ENCODE measurements at places on chromosomes 3 and 15. TPM values are rescaled to one million over a fixed set of nuclear protein-coding genes. Genes with fewer than 3 reads are reported as not detected.

DNA sequence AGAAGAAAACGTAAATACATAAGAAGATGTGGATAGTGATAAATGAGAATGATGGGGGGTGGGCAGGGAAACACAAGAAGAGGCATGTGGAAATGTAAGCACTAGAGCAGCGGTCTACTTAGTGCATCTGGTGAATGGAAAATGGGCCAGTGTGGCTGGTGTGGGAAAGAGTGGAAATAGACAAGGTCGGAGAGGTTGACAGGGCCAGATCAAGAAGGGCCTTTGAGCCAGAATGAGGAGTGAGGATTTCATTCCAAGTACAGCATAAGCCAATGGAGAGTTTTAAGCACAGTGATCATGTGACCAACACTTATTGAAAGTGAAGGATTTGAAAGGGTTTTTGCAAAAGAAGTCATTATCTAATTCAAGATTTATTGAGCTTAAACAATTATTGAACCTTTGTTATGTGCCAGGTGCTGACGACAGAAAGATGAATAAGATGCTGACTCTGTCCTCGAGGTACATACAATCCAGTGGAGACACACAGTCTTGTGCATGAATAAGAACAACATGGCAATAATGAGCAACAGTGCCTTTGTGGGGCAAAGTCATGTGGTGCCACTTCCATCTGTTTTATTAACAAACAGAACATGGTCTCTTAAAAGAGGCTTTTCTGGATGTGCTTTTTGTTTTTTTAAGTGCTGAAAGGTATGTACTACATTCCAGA lies 124.1 kb downstream of the MFSD1 start:
- H3K27ac ChIP-seq, result no peak overlapping the region
- no peaks in the 10 kb centered on the region for H3K4me1 ChIP-seq
- no peaks in the 10 kb centered on the region for H3K36me3 ChIP-seq
- H3K4me3 ChIP-seq, result no peak overlapping the region
- no peaks in the 10 kb centered on the region for H3K27me3 ChIP-seq

GRCh38 chr3:38805004-38805403 lies 11.0 kb downstream of the SCN10A start:
- DNase-seq, result no peak
- H3K4me1 ChIP-seq, result no peaks in the 10 kb centered on the region
- H3K27ac ChIP-seq, result no peak overlapping the region
- H3K4me3 ChIP-seq, result no peak overlapping the region
- no peaks in the 10 kb centered on the region for H3K27me3 ChIP-seq
- no peaks in the 10 kb centered on the region for H3K36me3 ChIP-seq

DNA sequence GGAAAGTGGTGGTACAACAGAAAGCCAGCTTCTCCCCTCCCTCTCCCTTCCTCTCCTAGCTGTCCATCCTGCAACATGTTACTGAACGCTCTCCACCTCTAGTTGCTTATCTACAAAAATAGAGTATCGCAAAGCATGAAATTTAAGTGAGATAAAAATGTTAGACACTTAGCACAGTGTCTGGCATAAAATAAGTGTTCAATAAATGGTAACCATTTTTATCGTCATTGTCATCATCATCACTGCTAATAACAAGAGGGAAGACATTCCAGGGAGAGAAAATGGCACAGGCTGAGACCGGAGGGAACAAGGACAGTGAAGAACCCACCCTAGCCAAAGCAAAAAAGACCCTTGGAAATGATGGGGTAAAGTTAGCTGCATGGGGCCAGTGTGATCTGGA lies 38.7 kb upstream of the SKOR1 start:
- peaks cover 29% of the 10 kb centered on the region for H3K36me3 ChIP-seq
- no peaks in the 10 kb centered on the region for H3K27me3 ChIP-seq

DNA sequence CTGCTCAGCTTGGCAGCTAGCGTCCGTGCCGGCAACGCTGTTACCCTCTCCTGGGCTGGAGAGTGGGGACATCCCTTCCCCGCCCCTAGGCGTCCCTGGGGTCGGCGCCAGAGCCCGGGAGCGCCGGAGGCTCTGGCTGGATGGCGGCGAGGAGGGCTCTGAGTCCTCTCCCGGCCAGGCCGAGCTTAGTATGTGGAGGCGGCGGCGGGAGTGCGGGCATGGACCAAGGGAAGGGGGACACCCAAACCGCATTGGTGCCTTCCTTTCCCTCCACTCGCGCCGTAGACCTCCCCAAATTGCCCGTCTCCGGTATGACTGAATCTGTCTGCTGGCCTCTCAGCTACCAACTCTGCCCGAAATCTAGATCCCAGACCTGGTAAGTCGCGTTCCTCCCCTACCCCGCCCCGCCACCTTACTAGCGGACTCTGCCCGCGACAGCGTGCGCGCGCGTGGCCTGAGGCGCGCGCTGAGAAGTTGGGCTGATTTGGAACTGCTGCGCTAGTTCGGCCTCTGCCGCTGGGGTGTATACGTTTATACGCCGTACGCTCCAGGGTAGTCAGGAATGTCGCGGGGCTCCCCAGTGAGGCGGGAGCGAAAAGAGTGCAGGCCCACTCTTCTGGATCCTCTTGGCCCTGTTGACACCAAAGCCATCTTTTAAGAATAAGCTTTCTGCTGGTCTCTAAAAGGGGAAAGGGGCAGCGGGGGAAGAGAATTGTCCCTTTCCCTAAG lies 12.2 kb downstream of the ZIC1 start:
- H3K27ac ChIP-seq, result no peak overlapping the region
- H3K27me3 ChIP-seq, result peaks cover 100% of the 10 kb centered on the region
- no peak for DNase-seq
- H3K4me1 ChIP-seq, result peaks cover 32% of the 10 kb centered on the region
- H3K4me3 ChIP-seq, result peak overlapping the region; percentile 36

DNA sequence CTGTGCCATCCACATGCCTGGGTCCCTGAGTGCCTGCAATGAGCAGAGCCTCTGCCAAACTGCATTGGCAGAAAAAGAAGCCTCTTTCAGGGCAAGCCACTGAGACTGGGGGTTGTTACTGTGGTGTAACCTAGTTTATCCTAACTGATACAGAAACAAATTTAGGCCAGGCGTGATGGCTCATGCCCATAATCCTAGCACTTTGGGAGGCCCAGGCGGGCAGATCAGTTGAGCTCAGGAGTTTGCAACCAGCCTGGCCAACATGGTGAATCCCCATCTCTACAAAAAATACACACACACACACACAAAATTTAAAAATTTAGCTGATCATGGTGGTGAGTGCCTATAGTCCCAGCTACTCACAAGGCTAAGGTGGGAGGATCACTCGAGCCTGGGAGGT lies 221.6 kb downstream of the TBC1D2B start:
- no peaks in the 10 kb centered on the region for H3K36me3 ChIP-seq
- H3K4me3 ChIP-seq, result no peak overlapping the region
- no peaks in the 10 kb centered on the region for H3K4me1 ChIP-seq
- no peak overlapping the region for H3K27ac ChIP-seq
- peaks cover 48% of the 10 kb centered on the region for H3K27me3 ChIP-seq

DNA sequence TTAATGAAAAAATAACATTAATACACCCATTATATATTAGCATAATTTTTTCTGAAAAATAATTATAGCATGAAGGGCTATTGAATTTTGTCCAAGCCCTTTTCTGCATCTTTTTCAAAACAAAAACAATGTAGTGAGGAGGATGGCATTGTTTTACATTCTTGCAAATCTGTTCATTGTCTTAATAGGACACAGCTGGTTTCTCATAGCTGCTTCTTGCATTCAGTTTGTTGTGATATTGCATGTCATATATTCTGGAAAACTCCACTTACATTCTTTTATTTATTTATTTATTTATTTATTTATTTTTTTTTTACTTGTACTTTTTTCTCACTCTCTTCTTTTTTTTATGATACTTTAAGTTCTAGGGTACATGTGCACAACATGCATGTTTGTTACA lies 107.4 kb downstream of the NR1D2 start:
- H3K27ac ChIP-seq, result no peak overlapping the region
- no peaks in the 10 kb centered on the region for H3K27me3 ChIP-seq
- H3K36me3 ChIP-seq, result no peaks in the 10 kb centered on the region
- H3K4me1 ChIP-seq, result peaks cover 7% of the 10 kb centered on the region
- no peak for DNase-seq

GRCh38 chr3:140546649-140547048 lies 131.2 kb upstream of the TRIM42 start:
- no peak overlapping the region for H3K4me3 ChIP-seq
- H3K4me1 ChIP-seq, result no peaks in the 10 kb centered on the region
- H3K27me3 ChIP-seq, result no peaks in the 10 kb centered on the region
- DNase-seq, result no peak
- no peaks in the 10 kb centered on the region for H3K36me3 ChIP-seq

DNA sequence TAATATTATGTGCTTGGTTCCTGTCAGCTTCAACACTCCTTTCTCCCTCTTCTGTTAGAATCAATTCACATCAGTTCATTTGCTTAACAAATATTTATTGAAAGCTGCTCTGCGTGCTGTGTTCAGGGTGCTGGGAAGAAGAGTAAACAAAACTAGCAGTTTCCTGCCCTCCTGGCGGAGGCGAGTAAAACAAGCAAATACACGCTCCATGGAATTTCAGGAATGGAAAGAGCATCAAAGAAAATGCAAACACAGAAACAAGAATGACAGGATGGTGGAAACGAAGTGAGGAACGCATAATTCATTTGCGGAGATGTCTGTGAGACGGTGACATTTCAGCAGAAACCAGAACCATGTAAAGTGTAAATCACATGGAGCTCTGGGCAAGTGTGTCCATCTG lies 49.4 kb upstream of the SPTSSB start:
- DNase-seq, result no peak
- H3K27ac ChIP-seq, result no peak overlapping the region
- H3K27me3 ChIP-seq, result no peaks in the 10 kb centered on the region
- H3K36me3 ChIP-seq, result no peaks in the 10 kb centered on the region
- H3K4me1 ChIP-seq, result peaks cover 18% of the 10 kb centered on the region

DNA sequence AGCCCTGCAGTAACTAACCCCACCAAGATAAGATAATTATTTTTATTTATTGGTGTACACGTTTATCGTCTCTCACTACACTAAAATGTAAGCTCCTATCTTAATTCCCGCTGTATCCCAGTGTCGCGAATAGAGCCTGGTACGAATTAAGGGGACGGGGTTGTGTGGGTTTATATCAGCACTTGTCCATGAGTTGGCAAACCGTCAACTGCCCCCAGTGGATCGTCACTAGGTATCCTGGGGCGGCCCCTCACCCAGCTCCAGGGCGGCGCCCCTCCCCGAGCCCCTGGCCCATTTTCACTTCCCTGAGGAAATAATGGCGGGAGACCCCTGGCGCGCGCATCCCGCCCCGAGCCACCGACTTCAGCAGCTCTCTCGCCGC lies 465 bp downstream of the RUVBL1 start:
- H3K36me3 ChIP-seq, result no peaks in the 10 kb centered on the region
- H3K4me1 ChIP-seq, result peaks cover 24% of the 10 kb centered on the region
- H3K27ac ChIP-seq, result peak overlapping the region; percentile 88
- H3K4me3 ChIP-seq, result peak overlapping the region; percentile 83
- H3K27me3 ChIP-seq, result no peaks in the 10 kb centered on the region
- no peak for DNase-seq

GRCh38 chr3:11510001-11510340 lies 133.7 kb downstream of the VGLL4 start:
- peak; percentile 37 for DNase-seq
- H3K4me1 ChIP-seq, result peaks cover 59% of the 10 kb centered on the region
- H3K4me3 ChIP-seq, result peak overlapping the region; percentile 13
- H3K27me3 ChIP-seq, result no peaks in the 10 kb centered on the region
- peak overlapping the region; percentile 89 for H3K27ac ChIP-seq

DNA sequence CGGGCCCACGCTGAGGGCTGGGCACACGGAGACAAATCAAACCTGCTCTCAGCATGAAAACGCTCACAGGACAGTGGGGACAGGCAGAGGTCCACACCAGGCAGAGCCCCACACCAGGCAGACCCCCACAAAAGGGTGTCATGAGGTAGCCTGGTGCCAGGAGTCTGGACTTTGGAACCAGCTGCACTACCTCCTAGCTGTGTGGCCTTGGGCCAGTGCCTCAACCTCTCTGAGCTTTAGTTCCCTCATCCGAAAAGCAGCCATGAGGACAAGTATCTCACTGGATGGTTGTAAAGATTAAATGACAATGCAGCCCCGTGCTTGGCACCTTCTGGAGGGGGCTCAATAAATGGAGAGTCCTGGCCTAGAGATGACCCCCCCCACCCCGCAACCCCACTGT lies 16.5 kb upstream of the CRABP1 start:
- H3K4me1 ChIP-seq, result peaks cover 11% of the 10 kb centered on the region
- H3K27ac ChIP-seq, result no peak overlapping the region
- H3K36me3 ChIP-seq, result no peaks in the 10 kb centered on the region
- DNase-seq, result no peak

DNA sequence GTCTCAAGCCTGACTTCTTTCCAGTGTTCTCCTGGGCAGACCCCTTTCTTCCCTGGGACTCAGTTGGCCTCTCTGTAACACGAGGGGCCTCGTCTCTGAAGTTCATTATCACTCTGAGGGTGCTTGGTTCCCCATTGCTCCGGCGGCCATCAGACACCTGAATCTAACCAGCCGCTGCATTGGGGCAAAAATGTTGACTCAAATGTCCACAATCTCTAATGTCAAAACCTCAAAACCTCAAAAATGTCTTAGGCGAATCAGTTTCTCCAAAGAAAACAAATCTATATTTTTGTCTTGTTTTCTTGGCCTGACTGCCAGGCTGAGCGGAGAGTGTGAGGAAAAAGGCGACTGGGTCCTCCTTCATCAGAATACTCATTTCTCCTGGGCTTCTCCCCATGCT lies 220.7 kb downstream of the VPS13C start:
- H3K27ac ChIP-seq, result no peak overlapping the region
- H3K27me3 ChIP-seq, result peaks cover 14% of the 10 kb centered on the region
- no peak for DNase-seq
- peaks cover 7% of the 10 kb centered on the region for H3K4me1 ChIP-seq
- H3K36me3 ChIP-seq, result no peaks in the 10 kb centered on the region

DNA sequence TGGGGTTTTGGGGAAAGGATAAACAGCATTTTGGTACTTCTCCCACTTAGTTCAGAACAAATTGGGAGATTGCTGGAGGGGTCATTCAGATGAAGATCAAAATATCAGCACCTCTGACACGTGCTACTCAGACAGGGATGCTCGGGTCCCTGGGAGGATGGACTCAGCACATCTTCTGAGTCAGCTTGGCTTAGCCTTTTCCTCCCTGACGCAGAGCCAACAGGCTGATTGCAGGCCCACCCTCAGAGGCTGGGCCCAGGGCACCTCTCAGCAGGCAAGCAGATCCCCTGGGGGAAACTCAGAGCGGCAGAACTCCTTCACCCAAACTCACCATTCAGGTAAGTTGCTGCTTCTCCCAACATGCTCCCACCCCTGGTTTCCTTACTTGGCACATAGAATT lies 304.9 kb downstream of the TLE3 start:
- no peak overlapping the region for H3K4me3 ChIP-seq
- peaks cover 24% of the 10 kb centered on the region for H3K4me1 ChIP-seq
- DNase-seq, result no peak
- H3K27ac ChIP-seq, result no peak overlapping the region
- peaks cover 23% of the 10 kb centered on the region for H3K27me3 ChIP-seq

- peaks cover 32% of the 10 kb centered on the region for H3K4me1 ChIP-seq
- no peaks in the 10 kb centered on the region for H3K27me3 ChIP-seq
- H3K36me3 ChIP-seq, result no peaks in the 10 kb centered on the region
- DNase-seq, result no peak
- peak overlapping the region; percentile 93 for H3K27ac ChIP-seq
- H3K4me3 ChIP-seq, result peak overlapping the region; percentile 95
Measured at GRCh38 chr15:65792988-65793817, 1.1 kb upstream of the DENND4A start.

- no peak for DNase-seq
- H3K27ac ChIP-seq, result no peak overlapping the region
- no peaks in the 10 kb centered on the region for H3K4me1 ChIP-seq
Measured at GRCh38 chr3:30835667-30836066, 58.8 kb downstream of the GADL1 start.

CDHR4 gene
- total RNA-seq, result not detected

TGFBR2 gene
- total RNA-seq, result 144 TPM

MUSTN1 gene
- 32.7 TPM for total RNA-seq

HYAL3 gene
- total RNA-seq, result 1.2 TPM

TMCO5A gene
- total RNA-seq, result not detected

TMEM212 gene
- not detected for total RNA-seq

GATM gene
- total RNA-seq, result 9.3 TPM

STRIT1 gene
- 11.7 TPM for total RNA-seq

SLC27A2 gene
- total RNA-seq, result not detected

Measured in left ventricle myocardium inferior (tissue), 1 donor.